ENCODE measurements at places on chromosomes 16 and 17.

DNA sequence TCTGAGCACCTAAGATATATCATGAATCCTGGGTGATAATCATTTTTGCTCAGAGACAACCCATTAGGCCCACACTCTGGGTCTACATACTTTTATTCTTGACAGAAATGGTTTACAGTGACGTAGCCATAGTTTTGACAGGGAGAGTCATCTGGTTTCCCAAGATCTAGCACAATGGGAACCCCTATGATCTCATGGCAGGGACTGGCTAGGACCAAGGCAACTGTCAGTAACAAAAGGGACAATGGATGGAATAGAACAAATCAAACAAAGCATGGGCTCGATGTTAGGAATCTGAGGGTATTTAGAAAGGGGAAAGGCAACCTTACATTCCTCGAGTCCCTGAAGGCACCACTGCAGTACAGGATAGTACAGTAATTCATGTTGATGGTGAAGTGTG lies 20.5 kb downstream of the CFAP97D1 start:
- no peak for DNase-seq

GRCh38 chr17:36761203-36761950 lies 160.0 kb downstream of the MRM1 start:
- no peak for DNase-seq

DNA sequence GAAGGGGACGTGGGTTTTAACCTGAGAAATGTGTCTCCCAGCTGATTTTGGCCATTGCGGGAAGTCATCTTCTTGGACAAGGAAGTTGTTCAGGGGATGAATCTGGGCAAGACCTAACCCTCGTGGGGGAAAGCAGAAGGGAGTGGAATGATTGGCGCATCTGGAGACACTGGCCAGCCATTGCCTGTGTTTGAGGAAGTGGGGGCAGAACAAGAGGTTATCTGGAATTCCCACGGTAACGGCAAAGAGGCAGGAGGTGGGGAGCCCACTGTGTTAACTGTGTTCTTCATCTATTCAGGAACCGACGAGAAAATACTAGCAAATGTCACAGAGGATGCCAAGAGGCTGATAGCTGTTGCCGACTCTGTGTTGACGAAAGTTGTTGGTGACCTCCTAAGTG lies 66.9 kb downstream of the RNF213 start:
- no peak for DNase-seq

- DNase-seq: no peak
Observed at GRCh38 chr17:28579526-28579925, 2.8 kb upstream of the ALDOC start.

DNA sequence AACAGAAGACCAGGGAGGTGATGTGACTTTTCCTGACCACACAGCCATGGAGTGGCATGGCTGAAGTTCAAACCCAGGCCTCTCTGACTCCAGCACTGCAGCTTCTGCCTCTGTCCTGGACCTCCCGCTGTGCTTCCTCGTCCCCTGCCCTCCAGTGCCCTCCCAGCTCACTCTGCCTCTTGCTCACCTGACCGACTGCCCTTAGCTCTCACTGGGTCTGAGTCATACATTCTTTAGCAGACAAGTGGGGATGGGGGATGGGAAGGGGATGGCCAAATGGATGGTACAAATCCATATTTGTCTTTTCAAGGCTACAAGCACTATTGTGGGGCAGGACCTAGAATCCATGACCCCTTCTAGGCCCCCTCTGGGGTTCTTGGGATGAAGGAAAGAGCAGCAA lies 33.0 kb downstream of the PITPNM3 start:
- no peak for DNase-seq

DNA sequence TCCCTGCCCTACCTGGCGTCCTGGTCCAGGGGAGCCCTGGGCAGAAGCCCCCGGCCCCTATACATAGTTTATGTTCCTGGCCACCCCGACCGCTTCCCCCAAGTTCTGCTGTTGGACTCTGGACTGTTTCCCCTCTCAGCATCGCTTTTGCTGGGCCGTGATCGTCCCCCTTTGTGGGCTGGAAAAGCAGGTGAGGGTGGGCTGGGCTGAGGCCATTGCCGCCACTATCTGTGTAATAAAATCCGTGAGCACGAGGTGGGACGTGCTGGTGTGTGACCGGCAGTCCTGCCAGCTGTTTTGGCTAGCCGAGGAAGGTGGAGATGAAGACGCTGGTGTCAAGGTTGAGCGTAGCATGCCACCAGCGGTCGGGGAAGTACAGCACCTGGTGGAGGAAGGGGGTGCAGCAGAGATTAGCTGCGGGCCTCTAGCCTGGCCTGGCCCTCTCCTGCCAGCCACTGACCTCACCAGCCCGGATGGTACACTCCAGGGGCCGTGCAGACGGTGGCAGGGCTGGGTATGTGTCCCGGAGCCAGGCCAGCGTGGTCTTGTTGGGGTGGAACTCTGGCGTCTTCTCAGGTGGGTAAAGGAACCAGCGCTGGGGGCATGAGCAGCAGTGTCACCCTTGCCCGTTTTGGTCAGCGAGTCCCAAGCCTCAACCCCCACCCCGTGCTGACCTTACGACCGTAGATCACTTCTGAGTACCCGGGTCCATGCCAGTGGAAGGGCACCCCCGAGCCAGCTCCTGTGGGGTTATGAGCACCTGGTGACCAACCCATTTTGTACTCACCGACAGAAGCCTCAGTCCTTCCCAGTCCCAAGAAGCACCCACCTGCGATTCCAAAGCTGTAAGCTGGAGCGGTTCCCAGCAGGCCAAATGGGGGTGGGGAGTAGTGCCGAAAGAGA lies 1.4 kb downstream of the JMJD8 start:
- DNase-seq: no peak

GRCh38 chr17:43552229-43552837 lies 6.2 kb upstream of the ETV4 start:
- DNase-seq: no peak

- no peak for DNase-seq
Observed at GRCh38 chr17:68179236-68179925, 68.5 kb upstream of the AMZ2 start.

DNA sequence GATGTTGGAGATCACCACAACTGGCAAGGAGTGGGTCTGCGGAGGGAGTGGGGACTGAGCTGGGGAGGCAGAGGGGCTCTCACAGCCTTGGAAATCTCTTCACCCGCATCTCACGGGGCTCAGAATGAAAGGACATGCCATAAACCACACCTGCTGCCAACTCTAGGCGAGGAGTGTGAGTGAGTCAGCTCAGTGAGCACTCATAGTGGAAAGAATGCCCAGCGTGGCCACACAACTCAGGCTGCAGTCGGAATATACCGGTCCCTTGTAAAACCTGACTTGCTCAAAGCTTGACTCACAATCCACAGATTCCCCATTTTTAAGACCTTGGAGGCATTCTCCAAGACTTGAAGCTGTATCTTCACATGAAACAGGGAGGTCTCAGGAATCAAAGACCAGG lies 36.7 kb downstream of the STAT5A start:
- no peak for DNase-seq

DNA sequence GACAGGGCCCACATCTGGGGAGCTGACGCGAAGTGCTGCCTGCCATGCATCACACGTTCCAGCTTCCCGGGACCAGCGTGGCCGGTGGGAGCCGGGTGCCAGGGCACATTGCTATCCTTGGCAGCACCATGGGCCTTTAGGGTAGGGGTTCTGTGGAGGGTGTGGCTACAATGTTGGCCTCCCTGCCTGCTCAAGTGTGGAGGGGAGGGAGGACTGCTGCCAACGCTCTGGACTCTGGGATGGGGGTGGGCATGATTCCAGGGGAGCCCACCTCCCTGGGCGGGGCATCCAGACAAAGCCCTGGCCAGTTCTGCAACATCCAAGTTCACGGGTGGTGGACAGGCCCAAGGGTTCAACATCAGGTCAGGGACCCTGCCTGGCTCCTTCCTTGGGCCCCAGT lies 13.9 kb downstream of the GRB7 start:
- no peak for DNase-seq

DNA sequence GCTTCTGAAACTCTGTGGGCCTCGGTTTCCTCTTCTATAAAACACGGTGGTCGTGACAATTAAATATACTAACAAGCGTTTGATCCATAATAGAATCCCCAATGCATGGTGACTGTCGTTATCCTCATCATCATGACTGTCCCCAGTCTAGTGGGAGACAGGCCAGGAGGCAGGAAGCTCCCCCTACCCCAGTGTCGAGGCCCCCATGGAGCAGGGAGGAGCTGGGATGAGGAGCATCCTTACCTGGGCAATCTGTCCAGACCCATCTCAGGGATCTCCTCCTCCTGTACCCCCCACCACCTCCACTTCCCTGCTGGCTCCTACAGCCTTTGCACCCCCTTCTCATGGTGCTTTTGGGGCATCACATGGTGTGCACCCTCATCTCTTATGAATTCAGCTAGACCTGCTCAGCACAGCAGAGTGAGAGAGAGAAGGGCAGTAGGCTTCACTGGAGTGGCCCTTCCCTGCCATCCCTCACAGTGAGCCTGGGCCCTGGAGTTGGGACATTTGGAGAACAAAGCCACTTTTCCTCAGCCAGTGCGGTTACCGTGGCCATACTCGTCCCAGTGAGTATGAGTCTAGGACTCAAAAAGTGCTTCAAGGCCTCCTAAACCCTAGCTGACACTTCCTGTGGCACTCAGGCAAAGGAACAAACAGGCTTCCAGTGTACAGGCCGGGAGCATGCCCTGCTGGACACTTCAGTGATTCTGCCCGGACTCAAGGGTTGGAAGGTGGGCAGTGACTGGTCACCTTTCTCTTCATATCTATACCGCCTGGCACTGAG lies 148.6 kb downstream of the CLEC16A start:
- DNase-seq: no peak

- DNase-seq: no peak
Observed at GRCh38 chr17:43085474-43085873, 39.7 kb downstream of the BRCA1 start.

DNA sequence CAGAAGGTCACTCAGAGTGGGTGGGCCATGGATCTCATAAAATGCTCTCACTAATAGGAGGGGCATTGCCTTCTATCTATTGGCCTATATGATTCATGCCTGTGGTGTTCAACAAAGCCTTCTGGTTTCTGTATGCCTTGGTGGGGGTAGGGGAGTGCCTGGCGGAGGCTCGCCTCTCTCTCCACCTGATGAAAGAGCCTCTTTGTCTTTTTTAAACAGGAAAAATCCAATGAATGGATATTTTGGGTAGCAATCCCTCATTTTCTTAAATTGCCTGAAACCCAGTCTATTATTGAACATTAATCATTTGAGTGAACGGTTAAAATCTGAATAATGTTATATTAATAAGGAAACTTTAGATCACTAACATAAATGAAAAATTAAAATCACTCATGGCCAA lies 90.6 kb downstream of the TOX3 start:
- DNase-seq: no peak

GRCh38 chr17:33073416-33073815 lies 81.8 kb downstream of the SPACA3 start:
- DNase-seq: no peak
